ENCODE measurements at places on chromosomes 5 and 9. TPM values are rescaled to one million over a fixed set of nuclear protein-coding genes. Genes with fewer than 3 reads are reported as not detected.
A peak's percentile ranks its signal among the peaks of the same experiment; 100 is the strongest.

MACROH2A1 gene
- 101 TPM for total RNA-seq

DNA sequence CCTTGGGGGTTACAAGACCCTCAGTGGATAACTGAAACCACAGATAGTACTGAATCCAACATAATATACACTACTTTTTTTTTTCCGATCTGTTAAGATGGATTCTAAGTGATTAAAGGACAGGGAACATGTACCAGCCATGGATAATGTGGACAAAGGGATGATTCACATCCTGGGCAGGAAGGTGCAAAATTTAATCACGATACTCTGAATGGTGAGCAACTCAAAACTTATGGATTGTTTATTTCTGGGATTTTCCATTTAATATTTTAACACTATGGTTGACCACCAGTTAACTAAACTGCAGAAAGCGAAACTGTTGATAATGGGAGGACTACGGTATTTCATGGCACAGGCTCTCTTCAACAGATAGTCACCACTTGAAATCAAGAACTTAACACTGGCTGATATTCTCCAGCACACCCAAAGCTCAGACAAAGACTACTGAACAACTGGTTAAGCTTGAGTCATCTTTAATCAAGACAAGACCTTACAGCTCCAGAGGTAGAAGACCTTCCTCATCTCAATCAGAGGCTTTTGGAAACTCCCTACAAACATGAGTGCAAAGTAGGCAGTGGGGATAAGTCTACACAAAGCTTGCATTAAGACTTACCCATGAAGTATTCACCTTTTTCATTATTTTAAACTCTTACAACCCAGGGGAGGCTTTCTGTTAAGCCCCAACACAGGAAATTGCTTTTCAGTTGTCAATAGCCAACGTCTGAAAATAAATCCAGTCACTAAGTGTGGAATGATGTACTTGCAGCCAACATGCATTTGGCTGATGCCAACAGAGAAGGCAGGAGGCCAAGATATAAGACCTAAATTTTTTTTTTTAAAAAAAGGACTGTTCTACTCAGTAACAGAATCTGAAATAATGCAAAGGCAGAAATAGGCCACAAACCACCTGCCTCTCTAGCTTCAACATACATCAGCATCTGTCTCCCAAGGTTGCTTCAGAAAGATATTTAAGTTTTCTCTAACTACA is 78.7 kb downstream of the ELAVL2 start:
- DNase-seq: no peak

- DNase-seq: no peak
Observed at GRCh38 chr9:128024761-128025308, 42.3 kb downstream of the NAIF1 start.

DNA sequence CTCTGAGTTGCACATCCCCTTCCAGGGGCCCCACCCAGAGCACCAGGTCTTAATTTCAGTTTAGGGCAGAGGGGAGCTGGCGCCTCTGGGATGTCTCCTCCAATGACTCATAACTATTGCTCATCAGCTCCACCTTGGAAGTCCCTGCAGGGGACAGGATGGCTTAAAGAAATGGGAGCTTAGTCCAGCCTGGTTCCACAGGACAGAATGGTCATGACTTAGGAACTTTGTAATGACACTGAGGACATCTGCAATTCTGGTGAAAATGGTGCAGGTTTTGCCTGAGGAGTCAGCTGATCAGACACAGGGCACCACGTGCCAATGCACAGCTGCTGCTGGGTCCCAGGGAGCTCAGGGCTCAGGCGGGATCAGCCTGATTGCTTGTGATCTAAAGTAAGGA is 16.4 kb upstream of the PPP1R26 start:
- DNase-seq: no peak

RFK gene
- total RNA-seq: 12.0 TPM

TMEM174 gene
- total RNA-seq: not detected

LMX1B gene
- 0.85 TPM for total RNA-seq

ZFP2 gene
- total RNA-seq: 0.37 TPM

BTNL8 gene
- total RNA-seq: 0.26 TPM

GRCh38 chr9:19146441-19147024 is 19.2 kb upstream of the PLIN2 start:
- no peak for DNase-seq

- DNase-seq: peak; percentile 90
Observed at GRCh38 chr9:34197756-34198711, 19.2 kb downstream of the UBAP1 start.

- DNase-seq: no peak
Observed at GRCh38 chr9:31027678-31028077, 1356.8 kb upstream of the ACO1 start.

DNA sequence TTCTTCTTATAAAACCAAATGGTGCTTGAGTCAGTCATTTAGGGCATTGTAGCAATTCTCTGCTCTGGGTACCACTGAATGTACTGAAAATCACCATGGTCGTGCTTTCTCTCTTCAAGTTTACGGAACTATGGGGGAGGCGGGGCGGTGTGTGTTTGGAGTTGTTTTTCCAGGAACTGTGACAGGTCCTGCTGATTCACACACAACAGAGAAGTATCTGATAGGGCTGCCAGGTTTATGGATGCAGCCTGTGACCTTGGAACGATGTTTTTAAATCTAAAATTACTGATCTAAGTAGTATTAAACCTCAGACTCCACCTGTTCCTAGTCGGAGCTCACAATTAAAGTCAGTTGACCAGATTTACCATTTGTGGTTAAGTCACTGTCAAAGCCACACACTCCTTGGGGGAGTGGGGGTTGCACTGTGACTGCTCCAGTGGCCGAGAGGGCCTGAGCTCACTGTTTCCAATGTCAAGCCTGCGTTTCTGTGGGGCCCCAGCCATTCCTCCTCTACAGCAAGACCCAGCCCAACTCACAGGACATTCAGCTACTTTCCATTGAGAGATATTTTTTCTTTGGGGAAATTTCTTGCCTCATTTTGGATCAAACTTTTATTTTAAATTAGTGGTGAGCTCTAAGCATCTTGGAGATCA is 44.4 kb downstream of the GADD45G start:
- DNase-seq: no peak

SIT1 gene
- 1.3 TPM for total RNA-seq

PRDM9 gene
- not detected for total RNA-seq

DNA sequence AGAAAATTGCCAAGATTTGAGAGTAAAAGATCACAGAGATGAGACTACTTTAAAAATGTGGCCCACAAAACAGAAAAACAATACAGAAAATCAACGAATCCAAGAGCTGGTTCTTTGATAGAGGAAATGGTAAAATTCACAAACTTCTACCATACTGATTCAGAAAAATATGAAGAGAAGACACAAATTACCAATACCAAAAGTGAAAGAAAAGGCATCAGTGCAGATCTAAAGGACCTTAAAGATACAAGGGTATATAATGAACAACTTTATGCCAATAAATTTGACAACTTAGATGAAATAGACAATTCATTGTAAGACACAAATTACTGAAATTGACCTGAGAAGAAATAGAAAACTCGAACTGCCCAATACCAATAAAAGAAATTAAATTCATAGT is 24.4 kb upstream of the SLC1A1 start:
- DNase-seq: no peak

DNA sequence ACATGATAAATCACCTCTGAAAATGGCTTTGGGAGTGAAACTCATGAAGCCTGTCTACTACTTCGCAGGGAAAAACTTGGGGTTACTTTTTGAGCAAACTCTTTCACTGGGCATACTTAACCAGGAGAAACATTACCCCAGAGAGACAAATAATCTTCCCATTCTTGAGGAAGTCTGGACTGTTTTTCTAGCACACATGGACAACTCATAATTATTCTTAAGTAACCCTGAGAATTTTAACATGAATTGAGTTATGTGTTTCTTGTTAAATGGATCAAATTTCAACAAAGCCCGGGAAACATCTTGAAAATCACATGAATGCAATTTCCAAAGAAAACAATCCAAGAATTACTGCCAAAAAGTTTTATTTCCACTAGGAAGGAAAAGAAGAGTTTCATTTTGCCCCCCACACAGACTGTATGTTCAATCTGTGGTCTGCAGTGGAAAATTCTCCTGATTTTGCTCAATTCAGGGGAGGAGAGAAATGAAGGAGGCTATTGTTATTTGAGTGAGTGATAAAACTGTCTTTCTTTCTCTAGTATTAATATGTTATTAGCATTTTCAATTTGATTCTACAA is 564.8 kb upstream of the CLINT1 start:
- no peak for DNase-seq

- DNase-seq: no peak
Observed at GRCh38 chr5:143051244-143052058, 281.3 kb downstream of the ARHGAP26 start.

CCDC152 gene
- 0.13 TPM for total RNA-seq

Measured in H9 (cell line).